ENCODE measurements at places on chromosomes 1 and 21.

GRCh38 chr1:218699421-218699820, 354.3 kb downstream of the TGFB2 start:
- DNase-seq = no peak

- DNase-seq = no peak
These were observed 252.4 kb upstream of the KAZN start for GRCh38 chr1:14345946-14346550.

GRCh38 chr1:8284127-8284526, 33.8 kb upstream of the SLC45A1 start:
- DNase-seq = no peak

DNA sequence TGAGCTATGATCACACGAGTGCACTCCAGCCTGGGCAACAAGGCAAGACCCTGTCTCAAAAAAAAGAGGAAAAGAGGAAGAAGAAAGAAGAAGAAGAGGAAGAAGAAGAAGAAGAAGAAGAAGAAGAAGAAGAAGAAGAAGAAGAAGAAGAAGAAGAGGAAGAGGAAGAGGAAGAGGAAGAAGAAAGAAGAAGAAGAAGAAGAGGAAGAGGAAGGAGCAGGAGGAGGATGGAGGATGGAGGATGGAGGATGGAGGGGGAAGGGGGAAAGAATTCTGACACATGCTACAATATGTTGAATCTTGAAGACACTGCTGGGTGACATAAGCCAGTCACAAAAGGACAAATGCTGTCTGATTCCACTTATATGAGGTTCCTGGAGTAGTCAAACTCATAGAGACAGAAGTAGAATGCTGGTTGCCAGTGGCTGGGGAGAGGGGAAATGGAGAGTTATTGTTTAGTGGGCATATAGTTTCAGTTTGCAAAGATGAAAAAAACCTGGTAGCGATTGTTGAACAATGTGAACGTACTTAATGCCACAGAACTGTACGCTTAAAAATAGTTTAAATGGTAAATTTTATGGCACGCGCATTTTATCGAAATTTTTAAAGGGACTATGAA, 47.3 kb upstream of the COA6 start:
- DNase-seq = no peak

- no peak for DNase-seq
These were observed 8.6 kb downstream of the YBEY start for GRCh38 chr21:46294647-46295176.

- DNase-seq = no peak
These were observed 425.9 kb downstream of the SMYD3 start for GRCh38 chr1:246081138-246081702.

- DNase-seq = no peak
These were observed 176.4 kb upstream of the KAZN start for GRCh38 chr1:14421977-14422609.

DNA sequence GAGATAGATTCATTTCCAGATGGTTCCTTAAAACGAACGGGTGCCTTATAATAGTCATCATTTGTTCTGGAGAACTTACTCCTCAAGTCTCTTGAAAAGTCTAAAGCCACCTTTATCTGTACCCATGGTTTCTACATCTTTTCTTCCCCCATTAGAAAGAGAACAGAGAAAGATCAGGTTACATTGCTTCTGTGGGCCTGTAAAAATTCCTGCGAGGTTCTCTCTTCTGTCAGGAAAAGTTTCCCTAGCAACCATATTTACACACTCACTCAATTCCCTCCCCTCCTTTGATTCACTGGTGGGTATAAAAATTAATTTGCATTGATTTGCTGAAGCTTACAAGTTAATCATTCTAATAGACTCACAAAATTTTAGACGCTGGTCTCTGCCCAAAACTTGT, 6.7 kb downstream of the PHC2 start:
- DNase-seq = no peak

GRCh38 chr1:9594471-9595155, 5.9 kb downstream of the TMEM201 start:
- no peak for DNase-seq
